ENCODE measurements at places on chromosomes 3 and 15. TPM values are rescaled to one million over a fixed set of nuclear protein-coding genes. Genes with fewer than 3 reads are reported as not detected.

Gene MYL3
- not detected for total RNA-seq

Gene DPPA2
- total RNA-seq: not detected

Gene SHC4
- total RNA-seq: 0.80 TPM

Gene GP9
- not detected for total RNA-seq
